ENCODE measurements at places on chromosomes 11 and 22.

- DNase-seq = no peak
These were observed 17.8 kb downstream of the MYO18B start for GRCh38 chr22:25759825-25760231.

- no peak for DNase-seq
These were observed 374.5 kb downstream of the CADM1 start for GRCh38 chr11:115129473-115130289.

DNA sequence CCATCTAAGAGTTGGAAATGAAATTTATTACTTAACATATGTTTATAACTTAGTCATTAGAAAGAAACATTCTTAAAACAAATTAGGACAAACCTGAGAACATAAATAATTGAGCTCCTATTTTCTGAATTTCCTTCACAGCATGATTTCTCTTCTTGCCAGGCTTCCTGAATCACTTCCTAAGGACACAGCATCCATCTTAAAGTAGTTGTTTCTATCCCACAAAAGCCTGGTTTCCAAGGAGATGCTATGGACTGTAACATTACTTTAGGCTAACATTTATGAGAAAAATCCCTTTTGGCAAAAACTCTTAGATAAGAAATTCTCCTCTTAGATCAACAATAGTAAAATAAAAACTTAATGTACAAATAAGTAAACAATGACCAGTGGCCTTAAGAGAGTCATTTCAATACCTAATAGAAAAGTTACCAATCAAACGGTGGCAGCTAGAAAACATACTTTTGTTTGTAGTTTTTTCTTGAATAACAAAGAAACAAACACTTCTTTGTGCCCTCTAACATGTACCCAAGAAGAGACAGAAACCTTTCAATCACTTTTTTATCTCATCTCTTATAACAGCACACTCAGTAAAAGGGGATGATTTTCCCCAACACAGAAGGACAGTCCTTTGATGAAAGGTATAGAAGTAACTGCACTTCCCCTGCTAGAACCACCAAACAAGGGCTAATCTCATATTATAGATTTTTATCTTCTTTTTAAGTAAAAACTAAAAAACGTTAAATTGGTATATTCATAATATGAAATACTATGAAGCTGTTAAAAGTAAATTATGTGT is 74.5 kb downstream of the TTC28 start:
- no peak for DNase-seq

DNA sequence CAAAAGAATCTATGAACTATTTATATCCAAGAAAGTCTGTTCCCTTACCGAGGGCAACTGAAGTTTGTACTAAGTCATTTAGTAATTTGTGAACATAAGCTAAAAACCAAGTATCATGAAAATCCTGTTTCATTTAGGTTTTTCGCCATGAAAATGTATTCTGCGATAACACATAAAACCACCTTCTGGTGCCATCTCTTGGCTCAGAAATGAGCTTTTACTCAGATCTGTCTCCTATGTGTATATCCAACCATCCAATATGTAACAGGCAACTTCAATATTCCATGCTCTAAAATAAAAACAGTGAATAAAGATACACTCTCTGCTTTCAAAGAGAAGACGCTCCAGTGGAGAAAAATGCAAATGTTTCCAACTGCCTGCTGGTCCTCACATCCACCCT is 118.1 kb upstream of the BID start:
- no peak for DNase-seq

DNA sequence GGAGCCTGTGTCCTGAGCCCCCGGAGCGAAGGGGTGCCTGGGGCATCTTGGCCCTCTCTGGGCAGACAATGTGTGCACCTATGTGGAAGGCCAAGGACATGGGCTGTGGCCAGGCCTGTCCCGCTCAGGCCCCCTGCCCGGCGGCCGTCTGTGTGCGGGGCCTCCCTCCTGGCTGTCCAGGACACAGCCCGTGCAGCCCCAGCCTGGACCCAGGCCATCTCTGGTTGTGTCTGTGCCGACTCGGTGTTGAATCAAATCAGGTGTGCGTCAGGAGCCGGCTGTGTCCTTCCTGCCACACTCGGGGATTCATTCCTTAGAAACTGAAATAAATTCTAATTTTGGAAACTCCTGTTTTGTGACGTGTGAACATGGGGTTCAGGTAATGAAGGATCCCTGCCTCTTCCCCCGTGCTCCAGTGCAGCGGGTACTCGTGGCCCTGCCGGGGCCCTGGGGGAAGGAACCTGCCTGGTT is 1.5 kb upstream of the SELENOO start:
- DNase-seq = no peak

DNA sequence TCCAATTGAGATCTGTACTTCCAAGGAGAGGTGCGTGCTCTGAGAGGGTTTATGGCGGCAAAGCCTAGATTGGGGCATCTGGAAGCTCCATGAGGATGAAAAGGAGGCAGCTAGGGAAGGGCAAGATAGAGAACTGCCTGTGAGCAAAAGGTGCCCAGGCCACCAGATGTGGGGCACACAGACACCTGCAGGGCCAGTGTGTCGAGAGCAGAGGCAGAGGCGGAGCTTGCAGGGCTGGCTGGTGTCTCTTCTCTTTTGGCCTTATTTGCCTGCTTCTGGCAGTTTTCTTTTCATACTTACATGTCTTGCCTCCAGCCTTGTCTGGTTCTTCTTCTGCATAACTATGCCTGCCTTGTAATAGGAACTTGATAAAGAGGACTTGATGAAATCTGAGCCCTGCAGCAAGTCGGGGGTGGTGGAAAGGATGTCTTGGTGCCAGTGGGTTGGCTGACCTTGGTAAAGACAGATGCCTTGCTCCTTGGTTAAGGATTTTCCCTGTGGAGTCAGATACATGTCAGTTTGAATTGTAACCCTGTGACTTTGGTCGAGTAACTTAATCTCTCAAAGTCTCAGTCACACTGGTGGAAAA is 680.3 kb downstream of the NTM start:
- DNase-seq = no peak

DNA sequence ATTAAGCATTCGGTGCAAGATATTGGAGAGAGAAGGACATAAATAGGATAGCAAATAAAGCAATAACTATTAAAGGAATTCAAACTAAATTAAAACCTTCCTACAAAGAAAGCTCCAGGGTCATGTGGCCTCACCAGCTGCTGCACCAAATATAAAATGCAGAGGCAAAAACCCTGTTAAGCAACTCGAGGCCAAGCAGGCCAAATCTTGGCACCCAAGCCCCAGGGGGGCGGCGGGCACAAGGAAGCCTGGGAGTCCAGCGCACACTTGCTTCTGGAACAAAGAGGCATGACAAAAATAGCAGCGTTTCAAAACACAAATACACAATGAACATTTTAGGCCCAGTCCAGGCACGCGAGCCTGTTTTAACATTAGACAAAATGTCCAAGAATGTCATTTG is 20.8 kb downstream of the KRTAP5-6 start:
- DNase-seq = no peak

- no peak for DNase-seq
These were observed 4.6 kb upstream of the BIRC3 start for GRCh38 chr11:102312667-102313066.

DNA sequence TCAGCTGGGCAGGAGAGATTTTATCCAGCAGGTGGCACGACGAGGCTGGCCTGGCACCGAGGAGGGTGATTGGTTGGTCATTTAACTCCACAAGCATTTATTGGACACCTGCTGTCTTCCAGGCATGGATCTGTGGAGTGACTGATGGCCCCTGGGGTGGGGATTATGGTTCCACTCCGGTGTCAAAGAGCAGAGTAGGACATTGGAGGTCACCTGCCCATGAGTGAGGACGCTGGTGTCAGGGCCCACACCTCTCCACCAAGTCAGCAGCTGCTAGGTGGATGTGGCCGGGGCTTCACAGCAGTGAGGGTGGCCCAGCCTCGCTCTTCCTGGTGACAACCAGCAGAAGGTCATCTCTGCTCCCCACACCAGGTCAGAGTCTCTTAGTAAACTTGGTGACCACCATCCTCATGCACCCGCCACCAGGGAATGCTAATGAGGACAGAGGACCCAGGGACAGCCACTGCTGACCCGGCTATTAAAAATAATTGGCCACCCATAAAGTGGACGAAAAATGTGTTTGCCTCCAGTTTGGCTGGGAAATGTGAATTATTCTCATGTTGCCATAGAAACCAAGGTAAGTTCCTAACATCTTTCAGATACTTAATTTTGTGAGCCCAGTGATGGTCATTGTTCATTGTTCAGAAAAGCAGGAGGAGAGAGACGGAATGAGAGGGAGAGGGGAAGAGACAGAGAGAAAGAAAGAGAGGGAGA is 428.7 kb downstream of the TBC1D22A start:
- DNase-seq = no peak

GRCh38 chr22:24695561-24696511 is 78.7 kb downstream of the PIWIL3 start:
- DNase-seq = no peak

- no peak for DNase-seq
These were observed 13.7 kb downstream of the MEI1 start for GRCh38 chr22:41713004-41713403.

DNA sequence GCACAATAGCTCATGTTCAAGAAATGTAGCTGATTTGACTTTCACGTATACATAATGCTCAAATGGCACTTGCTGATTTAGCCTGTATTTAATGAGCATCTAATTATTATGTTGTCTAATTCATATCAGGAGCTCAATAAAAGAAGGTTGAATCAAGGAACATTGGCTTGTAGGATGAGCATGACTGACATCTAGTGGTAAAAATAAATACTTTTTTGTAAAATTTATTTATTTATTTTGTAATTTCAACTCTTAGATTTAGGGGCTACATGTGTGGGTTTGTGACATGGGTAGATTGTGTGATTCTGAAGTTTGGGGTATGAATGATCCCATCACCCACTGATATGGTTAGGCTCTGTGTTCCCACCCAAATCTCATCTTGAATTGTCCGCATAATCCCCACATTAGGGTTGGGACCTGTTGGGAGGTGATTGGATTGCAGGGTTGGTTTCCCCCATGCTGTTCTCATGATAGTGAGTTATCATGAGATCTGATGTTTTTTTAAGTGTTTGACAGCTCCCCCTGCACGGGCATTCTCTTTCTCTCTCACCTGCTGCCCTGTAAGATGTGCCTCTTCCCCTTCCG is 1.7 kb upstream of the OR52E5 start:
- no peak for DNase-seq

- DNase-seq = peak; percentile 26
These were observed 42.1 kb upstream of the KLHL35 start for GRCh38 chr11:75474878-75475766.

GRCh38 chr11:869399-870126 is 26.9 kb downstream of the TSPAN4 start:
- no peak for DNase-seq

GRCh38 chr11:105361651-105362050 is 222.1 kb upstream of the CARD18 start:
- no peak for DNase-seq

DNA sequence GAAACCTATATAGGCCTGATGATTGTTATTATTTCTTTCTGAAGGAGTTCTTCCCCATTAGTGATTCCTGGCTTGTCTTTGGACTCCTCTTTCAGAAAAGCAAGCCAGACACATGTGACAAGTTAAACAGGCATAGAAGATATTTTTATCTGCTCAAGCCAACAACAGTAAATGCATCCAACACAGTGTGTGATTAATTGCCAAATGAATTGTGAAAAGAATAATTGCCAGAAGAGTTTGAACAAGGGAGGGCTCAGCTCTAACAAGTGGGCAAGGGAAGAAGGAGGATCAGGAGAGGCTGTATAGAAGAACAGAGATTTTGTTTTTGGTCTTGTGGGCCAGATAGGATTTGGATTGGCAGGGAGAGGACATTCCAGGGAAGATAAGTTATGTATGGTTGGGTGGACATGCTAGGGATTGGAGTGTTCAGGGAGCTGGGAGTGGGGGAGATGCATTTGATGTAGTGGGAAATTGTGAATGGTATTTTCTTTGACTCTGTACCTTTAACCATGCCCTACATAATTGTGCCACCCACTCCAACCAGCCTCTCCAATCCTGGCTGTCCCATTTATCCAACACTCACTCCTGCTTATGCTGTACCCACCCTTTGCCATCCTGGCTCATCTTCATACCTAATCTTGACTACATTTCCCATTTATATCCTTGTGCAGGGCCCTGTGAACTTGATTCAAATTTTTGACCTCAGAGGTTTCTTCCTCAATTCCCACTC is 172.8 kb downstream of the RRAS2 start:
- DNase-seq = no peak

DNA sequence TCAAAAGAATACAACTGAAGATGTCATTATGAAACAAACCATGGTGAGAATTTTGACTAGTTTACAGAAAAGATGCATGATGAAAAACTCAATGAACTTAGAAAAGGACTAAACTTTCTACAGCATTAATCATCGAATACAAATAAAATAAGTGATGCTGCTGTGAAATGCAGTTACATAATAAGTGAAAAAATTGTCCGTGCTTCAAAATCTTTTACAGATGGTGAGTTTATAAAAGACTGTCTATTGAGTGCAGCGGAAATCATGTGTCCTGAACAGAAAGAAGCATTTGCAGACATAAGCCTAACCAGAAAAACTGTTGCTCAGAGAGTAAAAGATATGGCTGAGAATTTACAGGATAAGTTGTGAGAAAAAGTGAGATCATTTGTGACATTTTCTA is 33.8 kb downstream of the NEAT1 start:
- DNase-seq = no peak

DNA sequence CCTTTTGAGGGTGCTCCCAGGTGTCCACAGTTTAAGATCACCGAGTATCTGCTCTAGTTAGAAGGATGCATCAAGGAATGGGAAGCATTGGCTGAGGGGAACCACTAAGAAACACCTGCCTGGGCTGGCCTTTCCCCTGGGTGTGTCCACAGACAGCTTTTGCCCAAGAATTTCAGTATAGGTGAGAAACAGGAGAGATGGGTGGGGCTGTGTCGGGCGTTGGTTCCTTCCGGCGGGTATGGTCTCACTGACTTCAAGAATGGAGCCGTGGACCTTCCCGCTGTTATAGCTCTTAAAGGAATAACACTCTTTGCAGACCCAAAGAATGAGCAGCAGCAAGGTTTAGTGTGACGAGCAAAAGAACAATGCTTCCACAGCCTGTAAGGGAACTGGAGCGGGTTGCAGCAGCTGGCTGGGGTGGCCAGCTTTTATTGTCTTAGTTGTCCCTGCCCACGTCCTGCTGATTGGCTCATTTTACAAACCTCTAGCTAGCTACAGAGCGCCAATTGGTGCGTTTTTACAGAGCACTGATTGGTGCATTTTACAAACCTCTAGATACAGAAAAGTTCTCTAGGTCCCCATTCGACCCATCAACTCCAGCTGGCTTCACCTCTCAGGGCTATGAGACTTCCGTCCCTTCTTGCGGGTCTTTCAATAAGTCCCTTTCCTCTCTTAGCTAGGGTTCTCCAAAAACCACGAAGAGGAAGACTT is 2.4 kb downstream of the FADS1 start:
- DNase-seq = no peak

Data from NCI-H187 (cell line).